Activated CD8-positive, alpha-beta memory T cell treated with anti-CD3 and anti-CD28 coated beads, Interleukin-2, amount 50 U/mL, for 48 hours (primary cell): ENCODE measurements at places on chromosomes 1 and 21.

GRCh38 chr1:23611601-23612327, 52.5 kb upstream of the ID3 start:
- DNase-seq: no peak

GRCh38 chr1:12151465-12151864, 15.3 kb upstream of the TNFRSF1B start:
- DNase-seq: no peak

DNA sequence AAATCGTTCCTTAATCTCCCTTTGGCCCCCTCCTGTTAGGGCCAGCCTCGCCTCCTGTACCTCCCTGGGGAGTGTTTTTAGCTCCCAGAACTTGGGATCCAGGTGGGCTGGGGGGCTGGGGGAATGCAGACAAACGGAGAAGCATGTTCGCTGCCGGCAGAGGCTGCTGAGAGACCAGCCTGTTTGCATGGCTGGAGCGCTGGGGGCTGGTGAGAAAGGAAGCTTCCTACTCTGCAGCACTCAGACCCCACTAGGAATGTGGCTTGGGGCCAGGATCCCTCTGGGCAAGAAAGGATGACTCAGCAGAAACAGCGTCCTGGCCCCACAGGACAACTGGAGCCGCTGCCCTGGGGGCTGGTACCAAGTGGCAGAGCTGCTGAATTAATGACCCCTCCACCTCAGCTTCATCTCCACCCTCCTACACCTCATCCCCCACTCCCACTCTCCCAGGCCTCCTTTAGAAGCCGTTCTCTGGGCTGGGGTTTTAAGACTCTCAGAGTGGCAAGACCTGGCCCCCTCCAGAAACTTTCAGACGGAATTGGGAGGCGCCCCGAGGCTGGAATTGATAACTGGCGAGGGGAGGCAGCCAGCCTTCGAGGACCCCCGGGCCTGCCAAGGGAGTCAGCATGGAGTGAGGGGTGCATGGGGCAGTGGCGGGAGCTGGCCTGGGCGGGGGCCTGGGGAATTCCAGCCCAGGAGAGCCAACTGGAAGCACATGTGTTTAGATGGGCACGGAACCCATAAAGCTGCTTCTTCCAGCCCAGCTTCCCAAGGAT, 28.5 kb upstream of the EPS8L3 start:
- peak; percentile 55 for DNase-seq

DNA sequence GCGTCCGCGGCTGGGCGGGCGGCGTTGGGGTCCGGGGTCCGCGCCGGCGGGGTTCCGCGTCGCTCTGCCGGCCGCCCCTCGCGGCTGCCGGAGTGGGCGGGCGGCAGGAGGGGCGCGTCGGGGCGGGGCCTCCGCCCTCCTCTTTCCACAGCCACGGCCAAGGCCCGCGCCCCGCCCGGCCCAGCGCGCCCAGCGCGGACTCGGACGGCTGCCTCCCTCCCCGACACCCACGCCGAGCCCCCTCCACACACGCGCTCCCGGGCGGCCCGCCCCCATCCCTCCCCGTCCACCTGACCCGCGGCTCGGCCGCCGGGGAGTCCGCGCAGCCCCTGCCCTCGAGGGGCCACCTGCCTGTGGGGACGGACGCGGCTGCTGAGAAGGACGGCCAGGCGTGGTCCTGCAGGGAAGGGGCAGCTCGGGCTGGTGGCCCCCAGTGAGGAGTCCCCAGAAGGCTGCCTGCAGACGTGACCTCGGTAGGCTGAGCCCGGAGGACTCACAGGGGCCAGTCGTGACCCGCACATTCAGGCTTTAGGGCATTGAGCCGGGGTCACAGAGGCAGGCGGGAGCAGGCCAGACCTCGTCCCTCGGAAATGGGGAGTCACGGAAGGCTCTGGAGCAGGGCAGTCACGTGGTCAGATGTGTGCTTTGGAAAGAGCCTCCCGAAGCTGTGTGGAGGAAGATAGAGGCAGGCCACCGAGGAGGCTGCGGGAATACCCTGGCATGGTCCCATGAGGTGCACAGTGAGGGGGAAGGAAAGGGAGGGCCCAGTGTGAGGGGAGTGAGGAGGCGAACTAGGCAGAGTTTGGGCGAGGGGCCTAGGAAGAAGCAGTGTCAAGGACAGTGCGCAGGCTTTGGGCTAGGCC, at the start of gene COL8A2:
COL8A2 (minus strand) TSS at position 94 of the 863 bp plus-strand sequence. CDS start 24,980 bp downstream, outside the sequence.
- no peak for DNase-seq

GRCh38 chr1:84037758-84038611, 39.1 kb upstream of the TTLL7 start:
- DNase-seq: no peak

DNA sequence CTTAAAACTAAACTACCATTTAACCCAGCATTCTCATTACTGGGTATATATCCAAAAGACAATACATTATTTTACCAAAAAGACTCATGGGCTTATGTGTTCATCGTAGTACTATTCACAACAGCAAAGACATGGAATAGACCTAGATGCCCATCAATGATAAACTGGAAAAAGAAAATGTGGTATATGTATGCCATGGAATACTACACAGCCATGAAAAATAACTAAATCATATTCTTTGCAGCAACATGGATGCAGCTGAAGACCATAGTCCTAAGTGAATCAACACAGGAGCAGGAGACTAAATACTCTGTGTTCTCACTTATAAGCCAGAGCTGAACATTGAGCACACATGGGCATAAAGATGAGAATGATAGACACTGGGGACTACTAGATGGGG, 645.1 kb upstream of the B3GALT2 start:
- no peak for DNase-seq

DNA sequence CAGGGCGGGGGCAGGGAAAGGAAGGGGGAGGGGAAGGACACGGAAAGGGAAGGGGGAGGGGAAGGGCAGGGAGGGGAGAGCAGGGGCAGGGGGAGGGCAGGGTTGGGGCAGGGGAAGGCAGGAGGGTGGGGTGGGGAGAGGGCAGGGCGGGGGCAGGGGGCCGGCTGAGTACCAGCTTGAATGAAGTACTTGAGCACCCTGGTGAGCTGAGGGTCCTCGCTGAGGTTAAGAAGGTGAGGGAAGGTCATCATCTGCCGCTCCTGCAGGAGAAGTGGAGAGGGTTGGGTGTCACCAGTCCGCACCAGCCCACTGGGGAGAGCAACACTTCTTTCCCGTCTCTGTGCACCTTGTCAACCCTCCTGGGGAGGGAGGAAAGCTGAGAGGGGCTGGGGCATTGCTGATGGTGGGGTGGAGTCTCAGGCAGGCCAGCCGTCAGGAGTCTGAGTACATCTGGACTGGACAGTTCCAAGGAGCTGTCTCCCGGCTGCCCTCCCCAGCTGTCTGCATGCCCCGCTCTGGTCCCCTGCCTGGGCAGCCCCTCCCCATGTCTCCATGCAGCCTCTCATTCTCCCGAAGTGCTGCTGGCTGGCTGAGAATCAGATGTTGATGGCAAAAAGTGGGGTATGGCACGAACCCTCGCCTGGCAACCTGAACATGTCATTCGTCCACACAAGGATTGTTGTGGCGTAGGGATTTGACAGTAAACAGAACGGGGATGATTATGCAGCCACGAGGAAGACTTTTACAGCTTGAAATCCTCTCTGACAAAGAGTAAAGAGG, 70.0 kb downstream of the SCCPDH start:
- no peak for DNase-seq

DNA sequence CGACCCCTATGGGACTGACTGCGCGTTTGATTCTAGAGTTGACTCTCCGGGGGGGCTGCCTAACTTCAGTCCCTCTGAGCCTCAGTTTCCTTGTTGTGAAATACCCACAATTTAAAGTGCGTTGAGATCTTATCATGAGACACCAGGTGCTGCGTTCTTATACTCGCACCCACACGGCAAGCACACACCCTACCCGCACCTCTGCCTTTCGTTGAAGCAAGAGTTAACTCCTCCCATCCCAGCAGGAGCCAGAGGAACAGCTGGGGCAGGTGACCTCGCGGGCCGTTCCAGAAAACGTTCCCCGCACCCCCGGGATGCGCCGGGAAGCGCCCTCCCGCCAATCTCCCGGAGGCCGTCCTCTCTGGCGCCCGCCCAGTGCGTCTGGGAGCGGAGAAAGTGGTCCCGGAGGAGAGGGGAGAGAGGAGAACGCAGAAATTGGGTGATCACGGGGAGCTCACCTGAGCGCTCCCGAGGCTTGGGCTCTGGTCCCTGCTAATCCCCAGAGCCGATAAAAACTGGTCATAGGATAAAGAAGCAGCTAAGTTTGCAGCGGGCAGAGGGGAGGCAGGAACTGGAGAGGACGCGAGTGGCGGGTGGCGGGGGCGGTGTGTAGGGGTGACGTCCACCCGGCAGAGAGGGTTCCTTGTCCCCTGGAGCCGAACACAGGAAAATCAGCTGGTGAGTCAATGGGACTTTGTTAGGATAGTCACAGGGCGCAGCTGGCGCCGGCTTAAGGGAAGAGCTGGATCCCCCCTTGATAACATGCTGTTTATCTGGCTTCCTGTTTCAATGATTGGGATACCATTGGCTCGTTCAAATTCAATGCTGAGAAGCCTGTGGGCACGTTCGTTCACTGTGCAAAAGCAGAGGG, 869 bp downstream of the NAV1 start:
- DNase-seq: no peak

GRCh38 chr21:37435120-37435519, 68.5 kb downstream of the DYRK1A start:
- no peak for DNase-seq

- no peak for DNase-seq
These were observed 24.0 kb downstream of the RGS7 start for GRCh38 chr1:241332987-241333386.

DNA sequence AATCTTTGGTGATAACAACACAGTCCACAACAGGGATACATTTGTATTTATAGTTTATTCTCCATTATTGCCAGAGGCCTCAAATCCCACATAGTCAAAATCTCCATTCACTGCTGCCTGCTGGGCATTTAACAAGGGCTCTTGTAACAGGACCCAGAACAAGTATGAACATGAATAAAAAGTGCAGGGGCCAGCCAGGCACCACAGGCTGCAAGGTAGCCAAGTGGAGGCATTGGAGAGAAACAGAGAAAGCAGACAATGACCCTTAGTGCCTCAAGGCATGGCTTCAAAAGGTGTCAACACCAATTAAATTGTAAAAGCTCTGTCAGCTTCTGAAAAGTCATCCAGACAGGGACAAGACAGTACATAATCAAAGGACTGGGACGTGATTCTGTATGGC, 116.8 kb downstream of the ATP6V1G3 start:
- no peak for DNase-seq

GRCh38 chr1:171817511-171818265, 23.6 kb upstream of the DNM3 start:
- DNase-seq: peak; percentile 57

- DNase-seq: no peak
These were observed 14.0 kb downstream of the PPIE start for GRCh38 chr1:39752703-39753102.

DNA sequence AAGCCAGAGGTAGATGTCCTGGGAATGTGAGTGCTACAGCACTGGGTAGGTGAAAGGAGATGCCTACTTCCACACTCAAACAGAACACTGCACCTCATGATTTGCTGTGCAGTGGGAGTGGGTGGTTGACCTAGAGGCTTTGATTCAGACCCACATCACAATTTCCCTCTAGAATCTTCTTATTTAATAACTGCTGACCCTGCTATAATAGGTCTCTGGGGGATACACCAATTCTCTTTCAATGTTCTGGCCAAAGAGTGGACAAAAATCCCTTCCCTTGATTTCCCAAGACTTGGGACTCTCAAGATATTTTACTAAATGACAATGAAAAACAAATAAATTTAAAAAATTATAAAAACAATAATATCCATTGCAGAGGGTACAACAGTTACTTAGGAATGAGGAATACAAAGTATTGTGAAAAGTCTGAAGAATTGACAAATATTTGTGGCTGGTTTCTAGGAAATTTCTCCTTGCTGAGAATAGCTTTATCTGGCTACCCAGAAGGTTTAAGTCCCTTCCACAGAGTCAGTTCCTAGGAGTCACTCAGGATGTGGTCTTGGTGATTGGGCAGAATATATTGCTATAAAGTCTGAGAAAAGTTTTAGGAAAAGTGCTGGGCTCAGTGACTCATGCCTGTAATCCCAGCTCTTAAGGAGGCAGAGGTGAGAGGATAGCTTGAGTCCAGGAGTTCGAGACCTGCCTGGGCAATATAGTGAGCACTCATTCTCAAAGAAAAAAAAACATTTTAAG, 2.4 kb upstream of the FCGR2A start:
- DNase-seq: no peak
